ENCODE measurements at places on chromosomes 6 and 20.

DNA sequence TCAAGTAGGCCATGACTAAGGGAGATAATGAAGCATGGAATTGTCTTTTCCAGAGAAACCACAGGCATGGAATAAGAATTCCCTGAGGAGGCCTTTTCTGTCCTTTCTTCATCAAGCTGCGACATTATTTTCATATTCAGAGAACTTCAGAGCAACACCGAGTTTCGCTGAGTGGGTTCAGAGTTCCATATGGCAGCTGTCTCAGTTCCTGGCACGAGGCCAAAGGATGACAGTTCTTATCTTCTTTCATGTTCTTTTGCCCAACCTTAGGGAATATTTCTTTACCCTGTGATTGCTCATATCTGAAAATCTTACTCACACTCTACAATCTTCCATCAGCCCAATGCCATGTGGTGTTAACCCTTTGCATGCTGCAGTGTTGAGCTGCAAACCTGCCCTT, 135.3 kb upstream of the BMP2 start:
- no peak for DNase-seq

- DNase-seq: no peak
These were observed 121.7 kb downstream of the PRKN start for GRCh38 chr6:162605881-162606280.

GRCh38 chr6:145507239-145507638, 228.1 kb downstream of the EPM2A start:
- DNase-seq: no peak

- DNase-seq: no peak
These were observed 99.7 kb downstream of the EYA2 start for GRCh38 chr20:46994341-46994740.

DNA sequence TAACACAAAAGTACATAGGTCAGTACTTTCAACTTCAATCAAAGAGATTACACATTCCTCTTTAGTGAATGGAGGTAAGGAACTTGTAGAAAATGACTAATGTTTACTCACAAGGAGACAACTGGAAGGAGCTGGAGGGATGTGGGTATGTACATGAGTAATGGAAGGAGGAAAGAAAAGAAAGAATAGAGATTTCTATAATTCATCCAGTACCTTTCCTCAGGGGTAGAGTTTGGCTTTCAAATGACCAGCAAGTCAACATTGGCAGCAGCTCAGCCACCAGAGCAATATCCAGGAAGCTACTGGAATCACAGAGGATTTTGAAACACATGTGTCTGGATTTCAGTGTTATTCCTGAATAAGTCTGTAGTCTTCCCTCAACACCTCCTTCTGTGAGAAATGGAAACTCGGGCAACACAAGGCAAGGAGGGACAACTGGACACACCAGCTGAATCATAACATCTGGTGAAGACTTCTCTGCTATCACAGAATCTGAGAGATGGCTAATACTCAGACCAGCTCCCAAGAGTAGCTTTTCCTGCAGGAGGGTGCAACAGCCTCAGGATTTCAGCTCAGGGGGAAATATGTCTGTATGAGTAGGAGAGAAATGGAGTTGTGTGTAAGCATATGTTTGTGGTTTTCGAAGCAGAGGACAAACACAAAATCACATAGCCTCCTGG, 98.8 kb downstream of the HAO1 start:
- no peak for DNase-seq

- no peak for DNase-seq
These were observed 16.7 kb downstream of the PCMT1 start for GRCh38 chr6:149766156-149766769.

DNA sequence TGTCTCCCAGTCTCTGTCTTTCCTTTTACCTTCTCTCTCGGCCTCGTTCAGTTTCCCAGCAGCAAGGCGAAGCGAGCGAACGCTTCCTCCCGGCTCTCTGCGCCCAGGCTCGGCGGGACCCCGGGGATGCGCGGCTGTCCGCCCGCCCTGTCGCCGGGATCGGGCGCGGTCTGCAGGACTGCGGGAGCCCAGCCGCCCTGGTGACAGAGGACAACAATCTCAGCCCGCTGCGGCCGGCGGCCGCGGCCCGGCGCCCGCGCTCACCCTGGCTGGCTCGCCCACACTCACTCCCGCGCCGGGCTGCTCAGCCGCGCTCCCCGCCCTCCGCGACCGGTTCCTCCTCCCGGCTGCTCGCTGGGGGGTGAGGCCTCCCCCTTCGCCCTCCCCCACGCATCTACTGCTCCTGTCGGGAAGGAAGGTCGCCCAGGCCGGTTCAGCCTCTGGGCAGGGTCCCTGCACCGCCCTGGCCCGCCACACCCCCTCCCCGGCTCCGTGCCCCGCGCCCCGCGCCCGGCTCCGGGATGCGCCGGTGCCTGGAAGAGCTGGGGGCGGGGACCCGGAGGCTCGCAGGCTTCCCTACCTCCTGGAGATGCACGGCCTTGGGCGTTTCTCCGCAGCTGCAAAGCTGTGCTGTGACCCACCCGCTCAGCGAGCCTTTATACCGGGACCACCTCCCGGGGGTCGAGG, 410 bp downstream of the SYNE1 start:
- no peak for DNase-seq

- DNase-seq: no peak
These were observed 70.4 kb downstream of the BACH2 start for GRCh38 chr6:90226257-90226656.

DNA sequence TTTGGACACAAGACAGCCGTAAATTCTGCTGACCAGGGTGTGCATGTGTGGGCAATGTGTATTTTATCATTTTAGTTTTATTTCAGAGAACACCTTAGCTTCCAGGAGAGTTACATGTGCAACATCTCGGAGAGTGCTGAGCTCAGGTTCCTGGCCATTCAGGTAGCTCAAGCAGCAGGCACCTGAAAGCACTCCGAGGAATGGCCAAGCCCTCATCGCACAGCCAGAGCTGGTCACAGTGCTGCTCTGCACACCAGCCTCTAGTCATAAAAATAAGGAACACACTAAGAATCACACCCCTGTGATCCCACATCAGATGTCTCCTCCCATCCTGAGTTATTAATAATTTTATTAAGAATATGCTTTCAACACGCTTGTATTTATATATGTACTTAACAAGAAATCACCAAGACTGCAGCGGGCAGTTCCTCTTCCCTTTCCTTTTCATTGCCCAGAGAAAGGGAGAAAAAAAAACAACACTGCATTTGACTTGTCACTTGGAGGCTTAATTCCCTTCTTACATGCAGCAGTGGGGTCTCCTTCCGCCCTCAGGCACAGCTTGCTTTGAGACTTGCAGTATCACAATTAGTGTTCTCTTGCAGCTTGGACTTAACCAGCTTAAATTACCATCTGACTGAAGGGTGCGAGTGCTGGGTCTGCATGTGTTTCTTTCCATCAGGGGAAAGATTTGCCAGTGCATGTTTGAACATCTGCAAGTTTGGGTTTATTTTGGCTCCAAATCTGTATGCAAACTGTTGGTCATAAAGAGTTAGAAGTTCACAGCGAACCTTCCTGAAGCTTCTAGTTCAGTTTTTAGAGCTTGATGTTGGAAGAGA, 36.0 kb upstream of the IRF4 start:
- DNase-seq: no peak

DNA sequence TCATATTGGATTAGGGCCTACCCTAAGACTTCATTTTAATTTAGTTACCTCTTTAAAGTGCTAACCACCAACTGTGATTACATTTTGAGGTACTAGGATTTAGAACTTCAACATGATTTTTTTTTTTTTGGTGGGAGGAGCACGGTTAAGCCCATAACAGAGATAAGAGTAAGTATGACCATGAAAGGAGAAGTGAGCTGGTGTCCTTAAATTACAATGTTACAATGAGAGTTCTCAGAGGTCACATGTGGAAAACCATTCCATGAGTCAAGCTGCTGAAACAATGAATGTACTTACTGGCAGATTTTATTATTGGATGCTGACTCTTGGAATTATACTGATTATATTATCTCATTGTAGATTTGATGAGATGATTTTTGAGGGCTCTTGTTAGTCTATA, 779.3 kb upstream of the CITED2 start:
- DNase-seq: no peak

- DNase-seq: no peak
These were observed 30.9 kb downstream of the MAP3K5 start for GRCh38 chr6:136761227-136761922.

GRCh38 chr6:7251646-7252260, 61.2 kb downstream of the SSR1 start:
- DNase-seq: no peak

DNA sequence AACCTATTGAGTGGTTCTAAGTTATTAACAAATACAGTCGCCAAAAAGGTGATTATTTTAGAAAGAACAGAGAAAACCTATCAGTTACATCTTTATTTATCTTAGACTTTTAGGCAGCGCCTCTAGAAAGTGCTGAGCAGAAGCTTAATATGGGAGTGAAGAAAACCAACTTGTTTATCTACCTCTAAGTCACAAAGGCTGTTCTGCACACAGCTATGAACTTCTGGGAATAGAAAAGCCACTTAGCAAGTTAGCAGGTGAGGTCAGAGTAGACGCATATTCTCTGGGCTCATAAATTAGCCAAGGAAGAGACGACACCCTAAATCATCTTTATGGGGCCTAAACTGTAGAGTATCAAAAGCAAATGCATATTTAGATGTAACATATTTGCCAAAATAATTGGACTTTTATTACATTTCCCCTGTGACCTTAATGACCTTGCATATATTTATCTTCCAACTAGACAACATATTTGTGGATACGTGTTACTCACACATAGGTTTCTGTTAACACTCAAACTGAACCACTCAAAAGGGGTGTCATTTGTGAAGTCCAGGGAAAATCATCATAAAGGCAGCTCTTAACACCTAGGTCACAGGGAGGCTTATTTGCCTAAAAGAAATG, 267.1 kb downstream of the ADGB start:
- DNase-seq: no peak

GRCh38 chr6:155449450-155450239, 6.0 kb downstream of the NOX3 start:
- DNase-seq: peak; percentile 53

GRCh38 chr6:153938876-153939275, 100.2 kb upstream of the OPRM1 start:
- DNase-seq: no peak

DNA sequence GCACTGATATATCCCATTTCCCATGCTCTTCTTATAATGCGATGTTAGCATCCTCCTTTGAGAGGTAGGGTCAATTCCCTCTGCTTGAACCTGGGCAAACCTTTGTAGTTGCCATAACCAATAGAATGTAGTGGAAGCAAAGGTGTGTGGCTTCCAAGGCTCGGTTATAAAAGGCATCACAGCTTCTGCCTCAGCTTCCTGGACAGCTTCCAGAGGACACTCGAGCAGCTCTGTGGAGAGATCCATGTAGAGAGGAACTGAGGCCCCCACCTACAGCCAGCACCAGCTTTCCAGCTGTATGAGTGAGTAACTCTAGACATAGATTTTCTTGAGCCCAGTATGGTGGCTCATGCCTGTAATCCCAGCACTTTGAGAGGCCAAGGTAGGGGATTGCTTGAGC, 36.7 kb downstream of the FGD2 start:
- no peak for DNase-seq

- no peak for DNase-seq
These were observed 1.9 kb downstream of the LRFN2 start for GRCh38 chr6:40585223-40585622.

GRCh38 chr20:10504608-10504993, 69.5 kb downstream of the SLX4IP start:
- no peak for DNase-seq

- DNase-seq: no peak
These were observed 34.2 kb downstream of the PKIG start for GRCh38 chr20:44616604-44616964.

DNA sequence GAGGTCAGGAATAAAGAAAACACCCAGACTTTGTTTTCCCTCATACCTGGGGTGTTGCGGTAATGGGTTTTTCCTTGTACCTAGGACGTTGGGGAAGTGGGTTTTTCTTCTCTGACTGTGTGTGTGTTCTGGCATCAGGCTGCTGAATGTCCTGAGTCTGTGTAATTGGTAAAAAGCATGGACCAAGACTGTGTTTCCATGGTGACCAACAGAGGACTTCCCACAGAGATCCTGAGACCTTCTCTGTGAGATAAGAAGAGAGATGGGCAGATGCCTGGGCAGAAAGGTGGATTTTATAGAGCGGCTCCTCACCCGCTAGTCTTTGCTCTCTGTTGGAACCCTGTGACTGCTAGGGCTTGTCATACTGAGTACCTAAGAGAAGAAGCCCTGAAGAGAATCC, 135.4 kb upstream of the GGTLC1 start:
- DNase-seq: no peak

GRCh38 chr6:68635412-68635705, 277 bp downstream of the ADGRB3 start:
- no peak for DNase-seq

- DNase-seq: peak; percentile 50
These were observed 348 bp upstream of the AFDN start for GRCh38 chr6:167826230-167826895.

- DNase-seq: no peak
These were observed 16.5 kb downstream of the SNAI1 start for GRCh38 chr20:49999329-49999728.

DNA sequence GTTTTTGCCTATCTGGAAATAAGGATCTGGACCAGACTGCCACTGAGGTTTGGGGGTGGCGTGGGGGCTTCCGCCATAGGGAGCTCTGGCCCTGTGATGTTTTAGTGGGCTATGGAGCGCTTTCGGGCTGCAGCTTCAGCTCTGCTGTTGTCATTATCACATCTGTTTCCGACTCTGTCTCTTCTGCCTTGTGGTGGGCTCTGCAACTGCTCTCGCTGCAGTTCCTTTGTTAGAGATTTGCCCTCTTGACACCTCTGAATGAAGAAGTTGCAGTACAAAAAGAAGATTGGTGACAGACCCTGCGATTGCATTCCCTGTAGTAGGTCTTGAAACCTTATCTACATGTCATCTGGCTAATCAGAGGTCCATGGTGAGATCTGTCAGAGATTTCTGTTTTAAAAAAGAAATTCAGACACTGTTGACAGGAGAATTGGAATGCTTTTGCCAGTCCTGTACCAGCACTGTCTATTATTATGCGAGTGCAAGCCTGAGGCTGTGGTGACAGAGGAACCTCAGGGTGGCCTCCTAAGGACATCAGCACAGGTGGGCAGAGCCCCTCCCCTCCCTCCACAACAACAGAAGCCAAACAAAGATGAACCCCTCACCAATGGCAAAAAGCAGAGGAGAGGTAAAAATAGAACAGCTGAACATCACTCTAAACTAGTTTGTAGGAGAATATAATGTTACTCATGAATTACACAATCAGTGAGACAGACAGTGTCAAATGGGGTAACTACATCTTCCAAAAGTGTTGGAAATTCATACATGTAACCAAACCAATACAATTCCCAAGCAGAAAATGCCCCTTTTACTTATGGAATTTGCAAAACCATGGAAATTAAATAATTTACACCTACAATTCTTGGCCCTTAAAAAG, 63.5 kb upstream of the DEFB112 start:
- DNase-seq: no peak

GRCh38 chr20:53161473-53161872, 189.3 kb downstream of the TSHZ2 start:
- DNase-seq: no peak

GRCh38 chr6:140344142-140344913, 969.9 kb upstream of the CITED2 start:
- DNase-seq: no peak
